Esophagus muscularis mucosa (tissue), 4 donors: ENCODE measurements at places on chromosomes 11 and 22. TPM values are rescaled to one million over a fixed set of nuclear protein-coding genes. Genes with fewer than 3 reads are reported as not detected.
A peak's percentile ranks its signal among the peaks of the same experiment; 100 is the strongest.

The CARNS1 gene
- 0.83 TPM for total RNA-seq

The PNPLA3 gene
- not detected for total RNA-seq

The ATG16L2 gene
- total RNA-seq = 19.1 TPM

The LIF gene
- total RNA-seq = 0.19 TPM

The RAG2 gene
- not detected for total RNA-seq

The CDC42EP2 gene
- 90.1 TPM for total RNA-seq

The RIMBP3C gene
- total RNA-seq = not detected

The SCYL1 gene
- 110 TPM for total RNA-seq

The SUSD2 gene
- total RNA-seq = 4.2 TPM

GRCh38 chr11:32052215-32052614 lies 38.7 kb upstream of the RCN1 start:
- no peak for DNase-seq

- peak; percentile 60 for DNase-seq
Measured at GRCh38 chr22:21094911-21095772, 49.4 kb downstream of the LRRC74B start.

DNA sequence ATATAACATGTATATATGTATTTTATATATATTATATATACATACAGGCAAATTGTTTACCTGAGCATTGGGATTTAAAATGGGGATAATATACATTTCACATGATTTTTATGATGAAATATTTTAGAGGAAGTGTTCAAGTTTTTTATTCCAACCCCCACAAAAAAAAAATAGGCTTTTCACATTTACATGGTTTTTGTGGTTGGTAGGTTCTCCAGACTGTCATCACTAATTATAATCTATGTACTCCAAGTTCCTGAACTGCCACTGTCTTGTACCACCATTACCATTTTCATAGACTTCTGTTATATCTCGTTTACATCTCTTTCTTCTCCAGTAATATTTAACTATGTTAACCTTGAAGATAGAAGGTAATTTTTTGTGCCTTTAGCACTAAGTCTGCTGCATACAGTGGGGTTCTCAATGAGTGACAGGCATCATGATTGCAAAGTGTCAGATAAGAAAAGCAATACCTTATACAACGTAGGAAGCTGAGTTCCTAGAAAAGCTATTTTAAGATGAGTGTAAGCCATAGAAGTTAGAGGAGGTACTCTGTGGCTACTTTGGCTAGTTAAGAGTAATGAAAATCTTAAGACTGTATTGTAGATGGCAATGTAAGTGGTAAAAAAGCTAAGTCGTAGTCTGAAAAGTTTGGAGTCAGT lies 5.2 kb downstream of the TMEM126A start:
- DNase-seq = no peak

DNA sequence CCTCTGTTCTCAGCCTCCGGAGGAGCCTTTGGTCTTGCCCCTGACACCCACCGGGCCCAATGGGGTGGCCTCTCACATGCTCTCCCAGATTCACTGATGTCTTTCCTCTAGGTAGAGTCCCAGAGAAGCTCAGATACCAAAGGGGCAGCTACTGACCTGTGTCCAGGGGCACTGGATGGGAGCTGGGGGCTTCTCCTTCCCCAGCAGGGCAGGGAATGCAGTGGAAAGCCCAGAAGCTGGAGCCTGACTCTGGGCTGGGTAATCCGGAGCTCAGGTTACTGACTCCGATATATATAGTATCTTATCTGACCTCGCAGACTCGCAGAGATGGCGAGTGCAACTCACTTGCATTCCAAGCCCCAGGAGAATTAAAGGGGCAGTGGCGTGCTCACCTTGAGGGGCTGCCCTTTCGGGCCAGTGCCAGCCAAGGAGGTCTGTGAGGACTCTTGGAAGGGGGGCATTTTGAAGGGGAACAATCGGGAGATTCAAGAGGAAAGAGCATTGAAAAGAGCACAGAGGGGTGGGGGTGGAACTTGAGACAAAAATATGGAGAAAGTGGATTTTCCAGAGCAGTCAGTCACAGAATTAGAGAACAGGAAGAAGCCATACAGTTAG lies 2.5 kb downstream of the USP2 start:
- DNase-seq = no peak

- peak; percentile 90 for DNase-seq
Measured at GRCh38 chr22:27853424-27853823, 51.9 kb upstream of the MN1 start.

DNA sequence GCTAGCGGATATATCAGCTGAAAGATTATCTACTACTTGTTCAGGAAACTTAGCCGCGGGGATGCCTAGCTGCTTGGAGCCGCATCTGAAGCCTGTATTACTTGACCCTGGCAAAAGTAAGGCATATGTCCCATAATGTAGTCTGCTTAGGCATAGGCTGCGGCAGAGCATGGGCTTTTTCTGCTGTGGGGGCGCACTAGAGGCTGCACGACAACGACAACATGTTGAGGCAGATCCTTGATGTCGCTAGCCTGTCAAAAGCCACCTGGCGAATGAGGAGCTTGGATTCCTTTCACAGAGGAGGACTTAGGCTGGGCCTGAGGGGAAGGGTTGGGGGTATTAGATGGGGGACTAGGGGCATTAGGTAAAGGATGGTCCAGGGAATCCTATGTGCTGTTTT lies 1.1 kb upstream of the OR52N2 start:
- no peak for DNase-seq

DNA sequence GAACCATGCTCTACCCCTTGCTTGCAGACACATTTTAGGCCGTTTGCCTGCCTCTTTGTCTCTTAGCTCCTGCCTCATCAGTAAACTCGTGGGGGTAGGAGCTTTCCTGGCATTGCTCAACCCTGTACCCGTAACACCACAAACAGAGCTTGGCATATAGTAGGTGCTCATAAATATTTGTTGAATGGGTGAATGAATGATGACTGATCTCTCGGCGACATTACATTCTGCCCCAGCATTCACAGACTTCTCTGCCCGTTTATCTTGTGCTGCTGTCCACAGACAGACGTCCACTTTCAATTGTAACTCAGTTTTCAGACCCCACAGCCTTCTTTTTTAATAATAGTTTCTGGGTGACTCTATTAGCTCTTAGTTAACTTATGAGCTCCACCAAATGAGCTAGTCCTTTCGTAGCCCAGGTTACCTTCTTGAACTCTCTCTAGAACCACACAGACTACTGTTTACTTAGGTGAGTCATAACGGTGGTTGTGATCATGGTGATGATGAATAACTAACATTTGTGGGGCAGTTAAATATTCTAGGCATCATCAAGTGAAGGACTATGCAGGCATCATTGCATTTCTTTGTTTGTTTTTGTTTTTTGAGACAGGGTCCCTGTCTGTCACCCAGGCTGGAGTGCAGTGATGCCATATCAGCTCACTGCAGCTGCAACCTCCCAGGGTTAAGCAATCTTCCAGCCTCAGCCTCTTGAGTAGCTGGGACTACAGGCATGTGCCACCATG lies 188.4 kb downstream of the ADAMTS15 start:
- DNase-seq = no peak

DNA sequence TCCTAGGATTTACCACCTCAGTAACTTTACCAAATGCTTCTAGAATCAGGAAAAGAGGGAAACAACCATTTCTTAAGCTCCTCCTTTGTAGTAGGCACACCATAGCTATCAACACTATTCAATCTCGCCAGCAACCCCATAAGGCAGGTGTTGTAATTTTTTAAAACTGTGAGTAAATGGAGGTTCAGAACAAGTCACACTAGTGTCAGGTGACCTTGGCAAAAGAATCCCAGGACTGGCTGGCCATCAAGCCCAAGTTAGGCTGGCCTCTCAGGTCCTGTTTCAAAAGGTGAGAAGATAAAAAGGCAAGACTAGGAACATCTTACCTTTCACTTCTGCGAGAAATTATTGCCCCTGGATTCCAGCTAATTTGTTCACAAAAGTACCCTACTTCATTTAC lies 713 bp downstream of the TOP3B start:
- no peak for DNase-seq

- DNase-seq = no peak
Measured at GRCh38 chr11:24667353-24667968, 170.6 kb downstream of the LUZP2 start.

DNA sequence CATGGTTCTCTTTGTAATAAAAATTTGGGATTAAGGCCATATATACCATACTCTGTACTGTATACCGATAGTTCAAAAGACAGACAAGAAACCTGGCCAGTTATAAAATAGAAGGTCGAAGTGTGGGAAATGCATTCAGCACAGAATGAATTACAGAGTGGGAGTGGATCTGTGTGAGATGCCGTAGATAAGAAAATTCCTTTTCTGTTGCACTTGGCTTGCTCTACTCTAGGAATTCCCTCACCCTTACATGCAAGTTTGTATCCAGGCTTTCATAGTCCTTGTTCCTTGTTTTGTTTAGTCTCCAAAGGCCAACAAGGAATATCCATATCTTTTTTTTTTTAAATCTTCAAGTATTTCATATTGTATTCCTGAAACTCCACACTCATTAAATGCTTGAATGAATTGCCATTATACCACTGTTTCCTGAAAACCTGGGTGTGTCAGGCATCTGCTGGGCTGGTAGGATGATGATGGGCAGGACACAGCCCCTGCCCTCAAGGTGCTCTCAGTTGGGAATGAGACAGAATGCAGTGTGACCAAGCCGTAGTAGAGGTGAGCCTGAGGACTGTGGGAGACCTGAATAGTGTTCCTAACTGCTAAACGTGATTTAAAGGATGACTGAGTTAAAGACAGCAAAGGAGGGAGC lies 53.5 kb downstream of the TEAD1 start:
- no peak for DNase-seq

DNA sequence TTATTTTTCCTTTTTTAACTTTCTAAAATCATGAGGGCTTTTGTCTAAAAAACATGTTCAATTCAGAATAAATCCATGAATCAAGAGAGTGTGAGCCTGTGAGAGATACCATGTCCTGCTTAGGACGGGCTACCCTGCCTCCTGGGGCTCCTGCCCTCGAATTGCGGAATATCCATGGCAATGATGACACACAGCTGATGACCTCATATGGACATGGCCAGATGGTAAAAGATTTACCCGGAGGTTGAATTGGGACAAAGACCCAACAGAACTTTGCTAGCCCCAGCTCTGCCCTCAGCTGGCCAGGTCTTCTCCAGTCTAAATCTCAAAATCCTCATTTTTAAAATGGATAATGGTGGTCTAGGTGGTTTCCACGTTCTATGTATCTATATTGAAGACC lies 538.1 kb upstream of the API5 start:
- DNase-seq = no peak

DNA sequence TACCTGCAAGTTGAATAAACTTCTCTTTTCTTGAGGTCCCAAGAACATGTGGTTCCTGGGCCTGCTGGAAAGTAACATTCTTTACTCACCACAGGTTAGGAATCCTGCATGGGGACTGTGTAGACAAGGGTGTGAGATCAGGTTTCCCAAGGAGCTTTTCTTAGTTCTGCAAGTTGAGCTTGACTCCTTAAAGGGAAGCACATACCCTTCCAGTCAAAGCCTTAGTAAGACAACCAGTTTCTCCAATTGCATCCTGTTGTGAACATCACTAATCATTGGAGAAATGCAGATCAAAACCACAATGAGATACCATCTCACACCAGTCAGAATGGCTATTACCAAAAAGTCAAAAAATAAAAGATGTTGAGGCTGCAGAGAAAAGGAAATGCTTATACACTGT lies 48.3 kb upstream of the PAK1 start:
- DNase-seq = no peak

DNA sequence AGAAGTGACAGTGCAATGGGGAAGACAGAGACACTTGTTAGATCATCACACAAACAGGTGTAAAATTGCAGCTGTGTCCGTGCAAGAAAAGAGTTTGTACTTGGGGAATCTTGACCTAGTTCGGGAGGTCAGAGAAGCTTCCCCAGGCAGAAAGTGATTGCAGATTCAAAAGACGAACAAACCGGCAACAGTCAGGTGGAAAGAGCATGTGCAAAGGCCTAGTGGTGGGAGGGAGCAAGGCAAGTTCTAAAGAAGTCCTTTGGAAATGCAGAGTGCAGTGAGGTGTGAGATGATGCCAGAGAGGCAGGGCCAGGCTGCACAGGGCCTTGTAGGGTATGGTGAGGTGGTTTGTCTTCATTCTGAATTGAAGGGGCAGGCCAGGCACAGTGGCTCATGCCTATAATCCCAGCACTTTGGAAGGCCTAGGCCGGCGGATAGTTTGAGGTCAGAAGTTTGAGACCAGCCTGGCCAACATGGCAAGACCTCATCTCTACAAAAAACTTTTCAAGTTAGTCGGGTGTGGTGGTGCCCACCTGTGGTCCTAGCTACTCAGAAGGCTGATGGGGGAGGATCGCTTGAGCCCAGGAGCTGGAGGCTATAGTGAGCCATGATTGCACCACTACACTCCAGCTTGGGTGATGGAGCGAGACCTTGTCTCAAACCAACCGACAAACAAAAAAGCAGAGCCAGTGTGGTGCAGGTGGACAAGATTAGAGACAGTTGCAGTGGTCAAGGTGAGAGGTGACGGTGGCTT lies 1.9 kb upstream of the ESS2 start:
- no peak for DNase-seq

DNA sequence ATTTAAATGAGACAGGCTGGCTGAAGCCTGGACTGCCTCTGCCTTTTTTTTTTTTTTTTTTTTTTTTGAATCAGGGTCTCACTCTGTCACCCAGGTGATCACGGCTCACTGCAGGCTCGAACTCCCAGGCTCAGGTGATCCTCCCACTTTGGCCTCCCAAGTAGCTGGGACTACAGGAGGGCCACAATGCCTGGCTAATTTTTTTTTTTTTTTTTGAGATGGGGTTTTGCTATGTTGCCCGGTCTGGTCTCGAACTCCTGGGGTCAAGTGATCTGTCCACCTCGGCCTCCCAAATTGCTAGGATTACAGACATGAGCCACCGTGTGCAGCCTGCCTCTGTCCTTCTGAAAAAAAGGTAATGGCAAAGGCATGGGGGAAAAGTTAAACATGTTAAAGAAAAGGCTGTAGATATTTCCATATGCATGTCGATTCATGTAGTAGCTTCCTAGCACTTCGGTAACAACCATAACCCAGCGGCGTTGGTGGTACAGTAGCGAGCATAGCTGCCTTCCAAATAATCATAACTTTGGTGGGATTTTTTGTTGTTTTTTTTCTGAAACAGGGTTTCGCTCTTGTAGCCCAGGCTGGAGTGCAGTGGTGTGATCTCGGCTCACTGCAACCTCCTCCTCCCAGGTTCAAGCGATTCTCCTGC lies 48.8 kb downstream of the MCHR1 start:
- no peak for DNase-seq

- no peak for DNase-seq
Measured at GRCh38 chr22:25083807-25084200, 115.9 kb upstream of the CRYBB3 start.

DNA sequence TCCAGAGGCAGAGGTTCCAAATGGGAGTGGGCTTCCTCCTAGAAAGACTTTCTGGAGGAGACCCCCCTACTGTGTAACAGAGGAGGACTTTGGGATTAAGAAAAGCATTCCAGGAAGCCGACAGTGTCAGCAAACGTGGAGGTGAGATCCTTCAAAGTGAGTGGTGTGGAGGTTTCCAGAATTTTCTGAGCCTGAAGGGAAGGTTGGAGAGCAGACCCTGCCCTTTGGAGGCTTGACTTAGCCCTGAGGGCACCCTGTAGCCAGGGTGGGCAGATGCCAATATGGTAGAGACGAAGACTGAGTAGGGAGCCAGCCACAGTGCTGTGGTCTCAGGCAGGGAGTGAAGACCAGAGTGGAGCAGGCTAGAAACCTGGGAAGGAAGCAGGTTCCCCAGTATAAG lies 1.8 kb upstream of the KLHL22 start:
- no peak for DNase-seq
